ENCODE measurements at places on chromosomes 3 and 15. TPM values are rescaled to one million over a fixed set of nuclear protein-coding genes. Genes with fewer than 3 reads are reported as not detected.

- H3K4me1 ChIP-seq: no peaks in the 10 kb centered on the region
- no peaks in the 10 kb centered on the region for H3K36me3 ChIP-seq
- DNase-seq: no peak
Measured at GRCh38 chr15:77163781-77164384, 93.0 kb upstream of the TSPAN3 start.

DNA sequence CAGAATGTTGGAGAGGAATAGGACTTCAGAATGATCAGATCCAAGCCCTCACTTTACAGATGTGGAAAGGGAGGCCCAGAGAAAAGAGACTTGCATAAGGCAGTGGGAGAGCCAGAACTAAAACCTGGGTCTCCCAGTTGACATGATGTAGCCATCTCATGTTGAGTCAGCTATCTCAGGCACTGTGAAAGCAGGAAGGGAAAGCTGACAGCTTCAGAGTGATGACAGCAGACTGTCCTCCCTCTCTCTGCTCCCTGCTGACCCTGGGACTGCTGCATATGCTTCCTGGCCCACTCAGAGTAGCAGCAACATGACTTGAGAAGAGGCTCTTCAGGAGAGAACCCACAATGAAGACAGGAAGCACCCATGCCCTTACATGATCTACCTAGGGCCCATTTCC lies 14.7 kb downstream of the FHIT start:
- H3K27ac ChIP-seq: no peak overlapping the region
- no peak for DNase-seq
- no peaks in the 10 kb centered on the region for H3K36me3 ChIP-seq
- H3K27me3 ChIP-seq: no peaks in the 10 kb centered on the region
- peaks cover 6% of the 10 kb centered on the region for H3K4me1 ChIP-seq

DNA sequence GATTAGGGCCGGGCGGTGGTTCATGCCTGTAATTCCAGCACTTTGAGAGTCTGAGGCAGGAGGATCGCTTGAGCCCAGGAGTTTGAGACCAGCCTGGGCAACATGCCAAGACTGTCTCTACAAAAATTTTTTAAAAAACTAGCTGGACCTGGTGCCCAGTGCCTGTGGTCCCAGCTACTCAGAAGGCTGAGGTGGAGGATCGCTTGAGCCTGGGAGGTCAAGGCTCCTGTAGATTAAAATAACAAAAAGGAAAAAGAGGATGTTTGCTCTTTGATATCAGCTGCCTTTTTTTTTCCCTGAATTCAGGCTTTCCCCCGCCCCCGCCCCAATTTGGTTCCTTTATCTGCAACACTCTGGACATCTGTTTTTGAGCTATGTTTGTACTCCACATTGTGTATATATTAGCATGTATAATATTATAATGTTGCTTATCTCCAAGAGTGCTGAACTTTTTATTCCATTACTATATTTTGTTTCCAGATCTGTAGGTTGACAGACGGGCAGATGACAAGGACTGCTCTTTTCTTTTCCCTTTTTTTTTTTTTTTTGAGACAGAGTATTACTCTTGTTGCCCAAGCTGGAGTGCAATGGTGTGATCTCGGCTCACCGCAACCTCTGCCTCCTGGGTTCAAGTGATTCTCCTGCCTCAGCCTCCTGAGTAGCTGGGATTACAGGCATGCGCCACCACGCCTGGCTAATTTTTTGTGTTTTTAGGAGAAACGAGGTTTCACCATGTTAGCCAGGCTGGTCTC lies 4.6 kb downstream of the SNAP23 start:
- H3K4me3 ChIP-seq: no peak overlapping the region
- H3K27me3 ChIP-seq: no peaks in the 10 kb centered on the region
- H3K4me1 ChIP-seq: peaks cover 31% of the 10 kb centered on the region
- peak overlapping the region; percentile 43 for H3K27ac ChIP-seq
- H3K36me3 ChIP-seq: peaks cover 24% of the 10 kb centered on the region
- DNase-seq: no peak

The EIF1B gene
- 75.8 TPM for total RNA-seq

All from psoas muscle (tissue), 8 donors.